ENCODE measurements at places on chromosomes 3 and 15.

GRCh38 chr15:96408591-96409183, 78.2 kb downstream of the NR2F2 start:
- DNase-seq = no peak

- no peak for DNase-seq
These were observed 313.9 kb downstream of the MECOM start for GRCh38 chr3:169349622-169349942.

DNA sequence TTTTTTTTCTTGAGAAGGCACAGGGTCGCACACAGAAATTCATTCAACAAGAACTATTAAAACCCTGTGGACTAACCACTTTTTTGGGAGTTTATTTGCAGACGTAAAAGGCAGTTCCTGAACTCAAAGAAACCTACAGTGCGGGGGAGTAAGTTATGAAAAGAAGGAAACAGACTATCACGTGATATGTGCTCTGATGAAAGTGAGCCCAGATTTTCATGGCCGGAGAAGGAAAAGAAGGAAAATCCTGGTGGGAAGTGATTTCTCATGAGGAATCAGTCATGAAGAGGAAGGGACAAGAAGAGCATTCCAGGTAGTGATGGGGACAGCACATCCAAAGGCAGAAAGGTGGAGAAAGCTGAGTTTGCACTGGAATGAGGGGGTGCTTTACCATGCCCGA, 26.1 kb downstream of the SEMA6D start:
- no peak for DNase-seq

- no peak for DNase-seq
These were observed 838.5 kb downstream of the DIPK2A start for GRCh38 chr3:144810160-144810559.

GRCh38 chr3:72055436-72055835, 270.5 kb upstream of the PROK2 start:
- no peak for DNase-seq
